ENCODE measurements at places on chromosomes 1 and 21.
A peak's percentile ranks its signal among the peaks of the same experiment; 100 is the strongest.

DNA sequence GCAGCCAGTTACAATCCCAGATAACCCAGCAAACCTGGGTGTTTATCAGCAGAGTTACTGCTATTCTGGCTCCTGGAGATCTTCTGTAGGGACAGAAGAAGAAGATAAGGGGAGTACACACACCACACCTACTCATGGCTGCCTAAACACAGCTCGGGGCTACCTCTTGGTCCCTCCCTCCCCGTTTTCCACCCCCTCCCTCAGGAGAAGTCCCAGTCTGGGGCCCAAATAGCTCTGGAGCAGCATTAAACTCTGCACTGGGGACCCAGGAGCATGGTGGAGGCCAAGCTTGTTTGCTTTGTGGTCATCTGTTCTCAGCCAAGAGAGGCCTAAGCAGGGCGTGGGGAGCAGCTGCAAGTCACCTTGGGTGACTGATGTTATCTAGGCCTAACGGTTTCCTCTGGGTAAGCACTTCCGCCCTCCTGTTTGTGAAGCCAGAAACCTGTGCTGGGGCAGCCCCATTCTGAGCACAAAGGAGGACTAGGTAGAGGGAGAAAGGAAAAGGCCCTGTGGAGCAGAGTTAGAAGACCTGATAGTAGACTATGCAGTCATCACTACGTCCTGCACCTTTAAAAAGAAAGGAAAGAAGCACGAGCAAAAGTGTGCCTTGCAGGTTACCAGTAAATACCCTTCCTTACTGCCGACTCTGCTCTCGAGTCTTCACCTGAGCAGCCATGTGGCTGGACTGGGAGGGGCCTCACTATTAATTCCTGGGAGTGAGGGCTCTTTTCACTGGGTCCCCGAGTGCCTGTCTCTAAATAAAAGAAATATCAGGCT, 2.0 kb upstream of the RCSD1 start:
- DNase-seq, result peak; percentile 77

DNA sequence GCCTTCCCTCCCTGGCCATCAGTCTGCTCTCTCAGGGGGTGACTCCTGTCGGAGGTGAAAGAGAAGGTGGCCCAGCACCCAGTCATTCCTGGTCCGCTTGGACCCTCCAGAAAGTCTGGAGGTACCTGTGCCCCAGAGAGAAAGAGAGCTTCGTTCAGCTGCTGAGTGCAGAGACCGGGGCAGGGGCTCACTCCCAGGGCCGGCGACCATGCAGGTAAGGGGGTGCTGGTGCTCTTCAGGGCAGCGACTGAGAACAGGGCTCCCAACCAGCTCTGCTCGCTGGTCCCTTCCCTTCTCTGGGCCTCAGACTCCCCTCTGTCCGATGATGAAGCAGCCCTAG, 30.1 kb downstream of the HSPG2 start:
- no peak for DNase-seq

- no peak for DNase-seq
These were observed 610.0 kb downstream of the PLPP3 start for GRCh38 chr1:55969322-55969721.

GRCh38 chr1:179794669-179795068, 51.6 kb downstream of the FAM163A start:
- no peak for DNase-seq

DNA sequence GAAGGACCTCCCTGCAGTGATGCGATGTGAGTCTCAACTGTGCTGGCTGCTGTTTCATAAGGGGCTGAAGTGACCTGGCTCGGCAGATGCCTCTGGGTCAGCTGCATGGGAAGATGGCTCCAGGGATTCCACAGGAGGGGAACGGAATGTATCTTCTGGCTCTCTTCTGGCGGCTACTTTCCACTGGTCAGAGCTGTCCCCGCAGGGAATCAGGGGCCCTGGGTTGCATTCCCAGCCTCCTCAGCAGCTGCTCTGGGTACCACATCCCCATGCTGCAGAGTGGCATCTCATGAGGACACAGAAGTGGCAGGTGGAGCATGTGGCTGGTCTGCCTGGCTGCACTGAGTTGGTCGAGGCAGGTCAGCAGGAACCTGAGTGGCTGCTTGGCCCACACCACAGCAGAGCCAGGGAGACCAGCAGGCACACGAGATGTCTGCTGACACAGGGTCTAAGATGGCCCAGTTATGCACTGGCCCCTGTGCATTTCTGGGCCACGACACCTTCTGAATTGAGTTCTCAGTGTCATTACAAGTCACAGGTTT, 42.8 kb downstream of the POFUT2 start:
- DNase-seq, result no peak
